ENCODE measurements at places on chromosomes 11 and 22.

DNA sequence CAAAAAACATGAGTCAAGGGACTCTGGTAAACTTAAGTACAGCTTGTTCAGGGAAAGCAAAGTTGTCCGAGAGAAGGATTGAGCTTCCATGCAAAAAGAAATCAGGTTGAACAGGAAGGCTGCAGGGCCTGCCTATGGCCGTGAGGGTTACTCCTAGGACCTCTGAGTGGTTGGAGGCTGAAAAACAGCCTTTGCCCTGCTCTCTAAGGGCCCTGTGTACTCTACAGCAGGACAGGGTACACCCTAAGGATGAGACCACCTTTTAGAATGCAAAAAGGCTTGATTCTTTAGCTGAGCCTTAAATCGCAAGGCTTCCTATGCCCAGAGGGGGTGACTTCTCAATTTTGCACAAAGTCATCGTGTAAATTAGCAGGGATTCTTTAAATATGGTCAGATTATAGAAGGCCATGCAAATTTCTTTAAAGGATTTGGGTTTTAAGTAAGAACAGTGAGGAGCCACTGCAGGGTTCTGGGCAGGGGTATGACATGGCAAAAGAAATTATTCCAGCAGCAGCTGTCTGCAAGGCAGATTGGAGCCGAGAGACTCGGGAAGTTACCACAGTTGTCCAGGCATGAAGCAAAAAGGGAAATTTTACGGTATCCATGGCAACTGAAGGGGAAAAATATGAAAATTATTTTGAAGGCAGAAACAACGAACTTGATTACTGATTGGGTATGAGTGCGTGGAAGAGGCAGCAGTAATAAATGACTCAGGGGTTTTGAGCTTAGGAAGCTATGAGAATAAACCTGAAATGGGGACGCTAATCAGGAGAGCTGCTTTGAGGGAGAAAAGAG lies 91.8 kb downstream of the FAM76B start:
- DNase-seq = no peak

DNA sequence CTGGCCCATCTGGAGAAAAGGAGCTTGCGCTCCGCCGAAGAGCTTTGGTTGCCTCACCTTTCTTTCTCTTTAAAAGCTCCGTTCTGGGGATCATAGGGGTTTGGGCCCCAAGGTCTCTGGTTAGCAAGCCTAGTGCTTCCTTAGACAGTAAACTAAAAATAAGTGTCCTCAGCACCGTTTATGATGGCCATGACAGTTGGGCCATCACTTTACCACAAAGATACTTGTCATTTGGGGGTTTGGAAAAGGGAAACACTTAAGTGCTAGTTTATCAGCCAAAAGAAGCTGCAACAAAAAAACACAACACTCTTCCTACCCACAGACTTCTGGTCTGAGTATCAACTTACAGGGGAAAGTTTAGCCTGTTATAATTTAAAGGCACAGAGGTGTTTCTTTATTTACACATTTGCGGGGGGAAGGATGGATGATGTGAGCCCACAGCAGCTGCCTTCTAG lies 88.4 kb upstream of the CD44 start:
- DNase-seq = no peak

GRCh38 chr22:37734964-37735451 lies 38.2 kb downstream of the TRIOBP start:
- DNase-seq = no peak

DNA sequence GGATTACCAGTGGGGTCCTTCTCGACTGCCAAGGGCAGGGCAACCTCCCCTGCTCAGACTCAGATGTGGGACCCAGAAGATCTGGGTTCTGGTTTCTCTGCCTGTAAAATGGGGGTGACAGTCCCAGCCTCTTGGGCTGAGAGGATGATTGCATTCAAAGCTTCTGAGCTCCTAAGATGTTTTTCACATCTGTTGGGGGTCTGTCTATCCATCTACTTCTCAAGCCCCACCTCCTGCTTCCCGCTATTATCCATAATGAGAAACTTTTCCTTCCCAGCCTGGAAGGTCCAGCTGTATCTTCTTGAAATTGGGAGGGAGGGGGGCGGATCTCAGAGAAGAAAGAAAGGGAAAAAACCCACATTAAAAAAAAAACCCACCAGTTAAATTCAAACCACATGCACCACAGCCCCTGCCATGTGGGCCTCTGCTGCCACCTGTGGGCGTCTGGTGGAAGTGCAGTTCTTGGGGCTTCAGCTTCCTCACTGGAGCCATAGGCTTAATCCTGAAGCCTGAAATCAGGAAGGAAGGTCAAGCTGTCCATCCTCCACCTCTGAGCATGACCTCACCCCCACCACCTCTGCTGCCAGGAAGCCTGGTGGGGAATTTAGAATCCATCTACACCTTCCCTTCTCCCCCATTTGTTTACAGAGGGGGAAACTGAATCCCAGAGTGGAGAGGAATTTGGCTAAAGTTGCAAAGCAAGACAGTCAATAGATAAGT lies 27.3 kb downstream of the ARHGEF17 start:
- DNase-seq = peak; percentile 68

DNA sequence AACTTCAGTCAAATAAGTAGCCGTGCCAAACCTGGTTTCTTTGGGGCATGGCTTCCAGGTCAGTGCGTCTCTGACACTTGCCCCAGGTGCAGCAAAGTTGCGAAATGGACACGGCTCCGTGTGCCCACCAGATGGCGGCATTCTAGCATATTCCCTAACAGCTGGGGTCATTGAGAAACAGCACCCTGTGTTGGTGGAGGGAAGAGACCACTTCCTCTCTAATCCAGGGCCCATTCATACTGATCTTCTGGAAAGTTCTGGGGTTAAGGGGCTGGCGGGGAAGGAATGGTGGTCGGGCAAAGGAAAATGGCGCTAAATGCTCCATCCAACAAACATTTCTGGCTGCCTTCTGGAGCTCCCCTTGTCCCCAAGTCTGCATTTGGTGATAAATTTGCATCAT lies 141.2 kb upstream of the TIMP3 start:
- DNase-seq = peak; percentile 38

GRCh38 chr11:132228746-132229325 lies 858.4 kb downstream of the NTM start:
- no peak for DNase-seq
